ENCODE measurements at places on chromosomes 2 and 18.

- DNase-seq: no peak
These were observed 89.0 kb downstream of the ZNF532 start for GRCh38 chr18:58953627-58954026.

- no peak for DNase-seq
These were observed 183.5 kb downstream of the PAX3 start for GRCh38 chr2:222115296-222115695.

DNA sequence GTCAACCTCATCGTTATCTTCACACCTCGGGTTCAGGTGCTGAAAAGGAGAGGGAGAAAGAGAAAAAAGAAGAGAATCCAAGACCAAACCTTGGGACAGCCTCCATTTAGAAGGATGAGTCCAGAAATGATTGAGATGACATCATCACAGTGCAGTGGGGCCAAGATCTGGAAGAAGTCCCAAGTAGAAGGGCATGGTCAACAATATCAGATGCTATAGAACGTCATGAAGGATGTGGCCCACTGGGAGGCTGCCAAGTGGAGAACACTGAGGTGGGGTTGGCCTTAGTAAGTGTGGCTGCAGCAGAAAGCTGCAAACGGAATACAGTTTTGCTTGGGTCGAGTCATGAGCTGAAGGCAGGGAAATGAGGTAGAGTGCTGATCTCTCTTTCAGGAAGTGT, 91.1 kb upstream of the FZD7 start:
- DNase-seq: no peak

GRCh38 chr2:190767821-190768220, 112.8 kb upstream of the GLS start:
- no peak for DNase-seq

- no peak for DNase-seq
These were observed 187.0 kb downstream of the CYRIA start for GRCh38 chr2:16478434-16479210.

DNA sequence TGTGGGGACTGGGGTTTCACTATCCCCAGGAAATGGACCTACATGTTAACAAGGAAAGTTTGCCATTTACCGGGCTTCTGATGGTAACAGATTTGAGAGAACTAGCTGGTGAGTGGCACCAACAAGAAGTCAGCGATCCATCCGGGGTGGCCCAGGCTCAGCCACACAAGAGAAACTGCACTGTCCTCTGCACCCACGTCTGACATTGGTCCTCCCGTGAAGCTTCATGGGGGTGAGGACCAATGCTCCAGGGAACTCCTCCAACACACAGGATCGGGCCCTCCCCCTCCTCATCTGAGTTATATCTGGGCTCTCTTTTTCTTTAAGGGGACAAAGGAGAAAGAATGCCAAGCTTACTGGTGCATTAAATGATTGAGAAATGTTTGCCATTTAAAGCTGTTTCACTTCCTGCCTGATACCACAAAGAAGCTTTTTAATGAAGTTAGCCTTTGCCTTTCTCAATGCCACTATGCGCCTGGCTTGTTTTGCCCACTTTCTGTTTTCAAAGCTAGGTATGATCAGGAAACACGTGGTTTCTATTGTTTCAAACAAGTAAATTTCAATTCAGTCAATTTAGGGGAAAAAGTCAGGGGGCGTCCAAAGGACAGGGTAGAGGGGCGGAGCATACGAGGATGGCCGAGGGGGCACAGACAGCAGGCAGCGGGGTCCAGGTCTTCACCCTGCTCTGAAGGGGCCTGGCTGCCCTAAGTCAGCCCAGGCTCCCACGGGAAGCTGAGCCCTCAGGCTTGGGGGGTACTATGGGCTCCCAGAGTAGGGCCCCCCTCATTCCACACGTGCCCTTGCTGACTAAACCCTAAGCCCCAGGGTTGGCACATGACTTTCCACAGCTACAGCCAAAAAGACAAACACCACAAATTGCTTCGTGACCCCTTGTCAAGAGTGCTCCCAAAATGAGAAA, 204.0 kb upstream of the ID2 start:
- no peak for DNase-seq

DNA sequence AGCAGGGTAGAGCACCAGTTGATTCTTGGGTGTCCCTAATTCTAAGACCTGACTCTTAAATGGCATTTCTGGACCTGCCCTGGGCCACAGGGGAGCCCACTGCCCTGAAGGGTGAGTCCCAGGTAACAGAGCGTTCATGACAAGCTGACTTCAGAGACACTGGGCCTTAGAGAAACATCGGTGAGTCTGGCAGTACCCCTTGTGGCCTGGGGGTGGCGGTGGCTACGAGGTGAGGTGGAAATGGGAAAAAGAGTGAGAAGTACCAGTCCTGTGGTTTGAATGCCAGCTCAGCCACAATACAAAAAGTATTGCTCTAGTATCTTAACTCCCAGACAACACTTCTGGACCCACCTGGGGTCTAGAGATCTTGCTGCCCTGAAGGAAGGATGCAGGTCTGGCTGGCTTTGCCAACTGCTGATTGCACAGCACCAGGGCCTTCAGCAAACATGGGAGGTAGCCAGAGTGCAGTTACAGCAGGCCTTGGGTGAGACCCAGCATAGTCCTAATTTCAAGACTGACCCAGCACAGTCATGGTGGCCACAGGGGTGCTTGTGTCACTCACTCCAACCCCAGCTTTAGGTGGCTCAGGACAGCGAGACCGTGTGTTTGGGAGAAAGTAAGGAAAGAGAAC, 44.5 kb downstream of the USP34 start:
- no peak for DNase-seq

DNA sequence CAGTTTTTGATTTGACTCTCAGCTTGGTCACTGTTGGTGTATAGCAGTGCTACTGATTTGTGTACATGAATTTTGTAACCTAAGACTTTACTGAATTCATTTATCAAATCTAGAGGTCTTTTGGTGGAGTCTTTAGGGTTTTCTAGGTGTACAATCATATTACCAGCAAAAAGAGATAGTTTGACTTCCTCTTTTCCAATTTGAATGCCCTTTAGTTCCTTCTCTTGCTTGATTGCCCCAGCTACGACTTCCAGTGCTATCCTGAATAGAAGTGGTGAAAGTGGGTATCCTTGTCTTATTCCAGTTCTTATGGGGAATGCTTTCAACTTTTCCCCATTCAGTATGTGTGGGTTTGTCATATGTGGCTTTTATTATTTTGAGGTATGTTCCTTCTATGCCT, 312.9 kb upstream of the REV1 start:
- no peak for DNase-seq

DNA sequence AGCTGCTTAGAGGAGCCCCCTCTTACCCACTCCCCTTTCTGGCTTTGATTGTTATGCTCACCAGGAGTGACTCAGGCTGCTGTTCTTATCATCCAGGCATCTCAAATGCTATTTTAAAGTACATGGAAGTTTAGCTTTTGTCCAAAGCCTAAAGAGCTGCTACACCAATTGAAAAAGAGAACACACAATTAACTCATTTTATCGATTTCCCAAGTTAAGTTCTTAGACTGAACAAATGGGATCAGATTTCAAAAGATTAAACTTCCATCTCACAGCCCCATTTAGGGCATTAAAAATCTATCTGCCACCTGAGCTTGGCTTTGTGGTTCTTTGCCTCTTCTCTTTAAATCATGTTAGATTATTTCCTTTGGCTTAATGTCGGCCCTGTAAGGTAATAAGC, 81.2 kb downstream of the MYO5B start:
- no peak for DNase-seq

GRCh38 chr2:22110244-22110651, 986.5 kb downstream of the TDRD15 start:
- DNase-seq: no peak

DNA sequence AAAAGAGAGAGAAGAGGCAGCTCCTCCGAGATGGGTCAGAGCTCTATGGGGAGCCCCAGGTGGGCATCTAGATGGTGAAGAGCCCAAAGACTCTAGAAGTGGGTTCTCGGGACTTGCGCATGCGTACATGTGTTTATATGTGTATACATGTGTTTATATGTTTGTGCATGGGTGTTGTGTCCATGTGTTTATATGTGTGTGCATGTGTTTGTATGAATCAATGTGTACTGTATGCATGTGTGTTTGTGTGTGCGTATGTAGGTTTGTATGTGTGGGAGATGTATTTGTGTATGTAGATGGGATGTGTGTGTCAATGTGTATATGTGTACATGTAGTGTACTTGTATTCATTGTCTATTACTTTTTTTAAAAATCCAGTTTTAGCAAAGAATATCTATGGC, 25.6 kb downstream of the DNPEP start:
- DNase-seq: no peak

GRCh38 chr2:237128026-237128703, 42.5 kb downstream of the COPS8 start:
- DNase-seq: peak; percentile 37

GRCh38 chr2:95007031-95007609, 18.4 kb upstream of the MAL start:
- no peak for DNase-seq

- DNase-seq: no peak
These were observed 959.6 kb upstream of the SLC39A10 start for GRCh38 chr2:194697439-194697838.

DNA sequence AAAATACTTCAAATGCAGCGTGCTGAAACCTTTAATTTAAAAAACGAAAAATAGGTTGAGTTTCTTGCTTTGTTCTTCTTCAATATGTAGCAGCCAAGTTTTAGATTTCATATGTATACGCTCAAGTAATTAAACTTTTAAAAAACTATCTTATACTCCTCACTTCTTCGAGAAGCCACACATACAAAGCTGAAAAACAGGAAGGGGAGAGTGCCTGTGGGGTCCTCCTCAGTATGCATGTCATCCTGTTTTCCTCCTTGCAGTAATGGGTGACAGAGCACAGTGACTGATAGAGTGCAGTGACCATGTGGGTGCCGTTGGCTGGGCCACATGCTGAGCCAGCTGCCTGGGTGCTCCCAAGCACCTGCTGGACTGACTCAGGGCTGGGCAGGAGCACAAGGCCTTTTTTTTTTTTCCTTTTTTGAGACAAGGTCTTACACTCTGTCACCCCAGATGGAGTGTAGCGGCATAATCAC, 33.3 kb downstream of the UXS1 start:
- DNase-seq: no peak

GRCh38 chr2:124623560-124623959, 598.5 kb downstream of the CNTNAP5 start:
- DNase-seq: no peak

DNA sequence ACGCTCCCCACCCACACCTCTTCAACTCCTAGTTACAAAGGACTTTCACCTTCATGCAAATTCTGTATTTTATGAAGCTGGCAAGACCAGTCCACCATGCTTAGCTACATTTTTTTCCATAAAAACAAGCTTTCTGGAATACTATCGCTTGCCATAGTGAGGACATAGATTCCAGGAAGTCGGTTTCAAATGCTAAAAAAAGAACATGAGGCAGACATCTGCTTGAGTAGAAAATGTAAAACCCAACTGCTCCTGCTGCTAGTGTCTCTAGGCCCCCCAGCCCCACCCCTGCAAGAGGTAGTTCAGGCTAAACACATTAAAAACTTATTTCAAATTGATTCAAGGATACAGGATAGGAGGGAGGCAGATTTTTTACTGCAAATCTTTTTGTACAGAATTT, 148.9 kb downstream of the SMAD2 start:
- DNase-seq: no peak

- no peak for DNase-seq
These were observed 11.4 kb downstream of the CXCR4 start for GRCh38 chr2:136106505-136106904.

GRCh38 chr18:77013811-77014521, 118.6 kb downstream of the MBP start:
- DNase-seq: no peak

- no peak for DNase-seq
These were observed 12.6 kb downstream of the MRO start for GRCh38 chr18:50807176-50807575.

GRCh38 chr2:17995593-17995992, 117.1 kb downstream of the KCNS3 start:
- DNase-seq: no peak

DNA sequence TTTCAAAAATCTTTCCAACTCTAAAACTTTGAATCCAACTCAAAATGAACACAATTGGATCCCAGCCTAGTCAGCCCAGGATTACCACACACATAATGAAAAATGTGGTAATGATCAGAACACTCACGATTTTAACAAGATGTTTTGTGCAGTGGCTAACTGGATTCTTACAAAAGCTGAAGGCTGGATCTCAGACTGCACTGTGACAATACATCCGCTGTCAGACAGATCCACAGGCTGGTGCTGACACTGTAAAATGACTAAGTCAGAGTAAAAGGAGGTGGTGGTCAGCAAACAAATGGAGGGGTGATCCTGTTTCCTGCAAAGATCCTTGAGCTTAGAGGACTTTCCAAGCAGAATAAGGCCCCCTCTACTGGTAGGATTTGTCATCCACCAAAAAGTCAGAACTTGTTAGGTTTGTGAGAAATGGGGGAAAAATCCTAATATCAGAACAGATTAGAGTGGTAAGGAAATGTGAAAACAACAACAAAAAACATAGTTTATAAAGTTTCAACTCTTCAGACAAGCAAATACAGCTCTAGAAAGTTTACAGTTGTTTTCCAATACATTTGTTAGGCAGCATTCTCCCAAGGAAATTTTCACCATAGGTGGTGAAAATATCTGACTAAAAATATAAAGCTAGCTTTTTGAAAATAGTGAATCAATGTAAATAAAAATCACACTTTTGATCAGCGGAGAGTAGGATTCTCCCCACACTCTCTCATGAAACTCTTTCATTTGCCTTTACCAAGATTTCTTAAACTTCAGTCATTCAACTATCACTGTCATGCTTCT, 211.9 kb downstream of the AGPS start:
- peak; percentile 77 for DNase-seq

DNA sequence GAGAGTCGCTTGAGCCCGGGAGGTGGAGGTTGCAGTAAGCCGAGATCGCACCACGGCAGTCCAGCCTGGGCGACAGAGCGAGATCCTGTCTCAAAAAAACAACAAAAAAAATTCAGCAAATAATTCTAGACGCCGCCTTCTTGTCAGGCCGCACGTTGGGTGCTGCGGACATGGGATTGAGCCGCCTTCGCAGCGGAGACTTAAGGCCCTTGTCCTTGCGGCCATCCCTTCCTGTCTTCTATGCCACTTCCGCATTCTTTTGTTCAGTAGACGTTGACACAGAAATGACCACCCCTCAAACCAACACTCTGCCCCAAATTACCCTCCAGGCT, 15.8 kb downstream of the PTPN18 start:
- DNase-seq: no peak

DNA sequence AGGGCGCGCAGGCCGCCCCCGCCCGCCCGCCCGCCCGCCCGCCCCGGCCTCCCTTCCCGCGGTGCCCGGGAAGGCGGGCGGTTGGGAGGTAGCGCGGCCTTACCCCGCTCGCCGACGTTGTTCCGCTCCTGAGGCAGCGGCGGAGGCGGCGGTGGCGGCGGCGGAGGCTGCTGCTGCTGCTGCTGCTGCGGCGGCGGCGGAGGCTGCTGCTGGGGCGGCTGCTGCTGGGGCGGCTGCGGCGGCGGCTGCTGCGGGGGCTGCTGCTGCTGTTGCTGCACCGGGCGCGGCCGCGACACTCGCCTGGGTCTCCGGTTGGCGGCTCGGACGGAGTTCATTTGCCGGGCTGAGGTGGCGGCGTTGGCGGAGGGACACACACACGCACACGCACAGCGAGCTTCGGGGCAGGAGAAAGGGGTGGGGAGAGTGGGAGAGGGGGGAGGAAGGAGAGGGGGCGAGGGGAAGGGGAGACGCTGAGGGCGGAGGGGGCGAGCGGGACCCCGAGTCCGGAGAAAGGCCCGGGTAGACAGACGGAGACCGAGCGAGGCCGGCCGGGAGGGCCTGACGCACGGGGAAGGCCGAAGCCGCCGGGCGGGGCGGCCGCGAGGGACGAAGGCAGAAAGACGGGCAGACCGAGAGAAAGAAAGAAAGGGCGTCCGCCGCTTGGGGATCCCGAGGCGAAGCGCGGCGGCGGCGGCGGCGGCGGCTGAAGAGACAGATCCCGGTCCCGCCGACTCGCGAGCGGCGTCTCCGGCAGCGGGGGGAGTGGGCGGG, 727 bp downstream of the FBXO11 start:
- peak; percentile 52 for DNase-seq
